ENCODE measurements at places on chromosomes 7 and 10.

- H3K36me3 ChIP-seq: no peaks in the 10 kb centered on the region
- no peak for DNase-seq
- no peaks in the 10 kb centered on the region for H3K4me1 ChIP-seq
- no peak overlapping the region for H3K4me3 ChIP-seq
These were observed 87.6 kb upstream of the SEMA3D start for GRCh38 chr7:85274454-85274853.

DNA sequence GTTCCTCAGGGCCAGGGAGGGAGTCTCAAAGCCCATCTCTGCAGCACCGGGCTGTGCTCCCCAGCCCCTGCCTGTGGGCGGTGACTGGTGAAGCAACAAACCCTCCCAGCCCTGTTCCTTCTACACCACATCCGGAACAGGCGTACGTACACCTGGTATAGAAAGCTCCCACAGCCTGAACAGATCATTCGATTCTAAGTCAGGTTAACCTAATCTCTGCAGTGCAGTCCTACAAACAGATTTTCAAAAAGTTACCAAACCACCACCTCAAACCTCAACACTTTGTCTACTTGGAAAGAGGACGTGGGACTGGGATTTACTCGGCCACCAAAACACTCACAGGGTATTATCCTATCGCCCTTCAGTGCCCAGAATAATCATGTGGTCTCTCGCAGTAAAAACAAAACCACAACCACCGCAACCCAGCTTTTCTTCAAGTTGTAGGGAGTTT lies 238.4 kb downstream of the DIP2C start:
- H3K27me3 ChIP-seq: no peaks in the 10 kb centered on the region
- no peaks in the 10 kb centered on the region for H3K36me3 ChIP-seq
- no peaks in the 10 kb centered on the region for H3K4me1 ChIP-seq
- H3K4me3 ChIP-seq: no peak overlapping the region
- DNase-seq: no peak

- H3K4me1 ChIP-seq: peaks cover 7% of the 10 kb centered on the region
- DNase-seq: peak; percentile 44
- H3K4me3 ChIP-seq: no peak overlapping the region
- no peak overlapping the region for H3K27ac ChIP-seq
- H3K27me3 ChIP-seq: no peaks in the 10 kb centered on the region
These were observed 34.5 kb downstream of the FRMD4A start for GRCh38 chr10:14296065-14296709.

GRCh38 chr10:21078410-21079329 lies 181.6 kb upstream of the NEBL start:
- no peaks in the 10 kb centered on the region for H3K4me1 ChIP-seq
- no peaks in the 10 kb centered on the region for H3K36me3 ChIP-seq
- H3K4me3 ChIP-seq: no peak overlapping the region
- H3K27me3 ChIP-seq: no peaks in the 10 kb centered on the region

DNA sequence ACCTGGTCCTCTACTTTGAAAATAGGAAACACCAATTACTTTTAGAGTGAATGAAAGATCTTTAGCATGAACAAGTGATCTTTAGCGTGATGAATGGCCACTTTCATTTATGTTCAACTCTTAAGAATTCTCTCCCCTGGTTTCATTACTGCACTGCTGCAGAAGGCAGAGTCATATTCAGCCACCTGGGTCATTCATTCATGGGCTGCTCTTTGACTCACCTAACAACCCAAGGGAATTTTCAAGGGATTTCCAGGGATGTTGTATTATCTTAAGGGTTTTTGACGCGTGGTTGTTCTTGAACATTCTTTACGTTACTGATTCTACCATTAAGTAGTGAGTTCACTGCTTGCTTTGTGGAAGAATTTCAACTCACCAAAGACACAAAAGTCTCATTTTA lies 87.3 kb upstream of the STK17A start:
- H3K4me3 ChIP-seq: no peak overlapping the region
- H3K27me3 ChIP-seq: no peaks in the 10 kb centered on the region
- no peaks in the 10 kb centered on the region for H3K4me1 ChIP-seq
- H3K27ac ChIP-seq: no peak overlapping the region
- no peak for DNase-seq

- no peak overlapping the region for H3K27ac ChIP-seq
- no peaks in the 10 kb centered on the region for H3K27me3 ChIP-seq
- H3K4me3 ChIP-seq: no peak overlapping the region
- H3K4me1 ChIP-seq: peaks cover 5% of the 10 kb centered on the region
- H3K36me3 ChIP-seq: no peaks in the 10 kb centered on the region
These were observed 19.0 kb downstream of the SH2B2 start for GRCh38 chr7:102305414-102306268.

- no peak overlapping the region for H3K27ac ChIP-seq
- no peak overlapping the region for H3K4me3 ChIP-seq
- no peaks in the 10 kb centered on the region for H3K36me3 ChIP-seq
- H3K4me1 ChIP-seq: no peaks in the 10 kb centered on the region
- H3K27me3 ChIP-seq: no peaks in the 10 kb centered on the region
- no peak for DNase-seq
These were observed 1217.1 kb upstream of the CELF2 start for GRCh38 chr10:9800571-9800970.

DNA sequence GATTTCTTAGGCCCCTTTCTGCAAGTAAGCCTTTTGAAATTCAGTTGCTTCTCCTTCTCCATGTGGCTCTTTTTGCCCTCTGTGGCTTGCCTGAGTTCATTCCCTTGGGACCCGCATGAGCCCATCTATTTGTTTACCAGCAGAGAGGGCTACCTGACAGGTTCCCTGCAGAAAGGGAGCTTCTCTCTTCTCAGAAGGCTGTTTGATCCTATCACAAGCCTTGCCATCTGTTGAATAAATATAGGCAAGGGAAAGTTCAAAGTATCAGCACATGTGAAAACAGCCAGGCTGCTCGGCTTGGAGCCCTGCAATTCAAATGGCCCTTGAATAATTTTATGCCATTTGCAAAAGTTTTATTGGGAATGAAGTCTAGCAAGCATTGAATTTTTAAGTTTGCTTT lies 720.2 kb upstream of the FZD8 start:
- no peaks in the 10 kb centered on the region for H3K36me3 ChIP-seq
- no peak for DNase-seq
- H3K27me3 ChIP-seq: no peaks in the 10 kb centered on the region
- H3K27ac ChIP-seq: no peak overlapping the region

DNA sequence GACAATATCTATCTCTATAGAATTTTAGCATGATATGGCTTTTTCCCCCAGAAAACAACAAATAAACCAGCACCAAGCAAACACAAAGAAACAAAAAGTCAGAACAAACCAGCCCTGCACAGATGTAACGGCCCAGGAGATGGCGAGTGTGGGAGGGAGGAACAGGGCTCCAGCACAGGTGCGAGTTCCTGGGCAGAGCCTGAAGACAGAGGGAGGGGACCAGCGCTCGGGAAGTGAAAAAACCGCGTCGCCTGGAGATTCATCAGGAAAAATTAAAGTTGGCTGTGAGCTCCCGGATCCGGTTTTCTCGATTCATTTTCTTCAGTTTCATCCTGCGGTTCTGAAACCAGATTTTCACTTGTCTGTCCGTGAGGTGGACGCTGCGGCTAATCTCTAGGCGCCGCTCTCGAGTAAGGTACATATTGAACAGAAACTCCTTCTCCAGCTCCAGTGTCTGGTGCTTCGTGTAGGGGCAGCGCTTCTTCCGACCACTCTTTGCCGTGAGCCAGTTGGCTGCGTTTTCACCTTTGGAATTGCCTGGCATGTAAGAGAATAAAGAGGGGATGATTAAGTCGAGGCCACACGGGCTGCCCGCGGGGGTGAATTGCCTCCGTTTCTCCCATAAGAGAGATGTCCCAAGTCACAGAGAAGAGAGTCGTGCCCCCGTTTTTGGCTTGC lies 2.3 kb downstream of the HOXA10 start:
- H3K4me3 ChIP-seq: peak overlapping the region; percentile 78
- H3K4me1 ChIP-seq: no peaks in the 10 kb centered on the region
- no peaks in the 10 kb centered on the region for H3K27me3 ChIP-seq

- H3K4me3 ChIP-seq: no peak overlapping the region
- no peaks in the 10 kb centered on the region for H3K36me3 ChIP-seq
- DNase-seq: no peak
- no peaks in the 10 kb centered on the region for H3K4me1 ChIP-seq
- no peaks in the 10 kb centered on the region for H3K27me3 ChIP-seq
- H3K27ac ChIP-seq: no peak overlapping the region
These were observed 286.5 kb downstream of the PTEN start for GRCh38 chr10:88149906-88150305.

DNA sequence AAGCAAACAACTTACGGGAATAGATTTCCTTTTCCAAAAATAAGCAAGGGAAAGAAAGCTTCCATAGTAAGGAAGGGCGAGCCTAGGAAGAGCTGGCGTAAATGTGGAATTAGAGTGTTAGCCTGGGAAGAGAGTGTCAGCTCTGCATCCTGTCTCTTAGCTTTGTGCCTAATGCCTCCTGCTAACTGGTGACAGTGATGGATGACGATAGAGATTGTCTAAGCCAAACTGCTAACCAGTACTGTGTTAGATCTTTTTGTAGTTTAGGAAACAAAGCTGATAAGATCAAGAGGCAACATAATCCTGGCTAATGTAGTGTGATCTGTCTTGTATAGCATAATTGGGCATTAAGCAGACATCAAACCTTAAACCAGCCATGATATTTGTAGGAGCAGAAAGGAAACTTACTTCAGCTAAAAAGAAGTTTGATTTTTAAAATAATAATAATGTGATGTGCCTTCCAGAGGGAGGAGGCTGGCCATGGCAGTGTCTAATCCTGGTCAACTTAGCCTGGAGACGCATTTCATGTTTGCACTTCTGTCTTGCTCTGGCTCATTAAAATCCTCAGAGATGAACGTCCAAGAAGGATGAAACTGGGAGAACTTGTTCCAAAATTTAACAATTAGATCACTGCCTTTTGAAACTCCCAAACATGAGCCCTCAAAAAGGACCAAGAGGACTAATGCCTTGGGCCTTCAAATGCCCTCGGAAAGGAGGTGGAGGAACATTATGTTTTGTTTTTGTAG lies 85.1 kb downstream of the FAM204A start:
- no peak for DNase-seq
- no peak overlapping the region for H3K27ac ChIP-seq
- no peak overlapping the region for H3K4me3 ChIP-seq
- H3K36me3 ChIP-seq: no peaks in the 10 kb centered on the region
- no peaks in the 10 kb centered on the region for H3K27me3 ChIP-seq
